Effector CD8-positive, alpha-beta T cell (primary cell): ENCODE measurements at places on chromosomes 13 and 19.

DNA sequence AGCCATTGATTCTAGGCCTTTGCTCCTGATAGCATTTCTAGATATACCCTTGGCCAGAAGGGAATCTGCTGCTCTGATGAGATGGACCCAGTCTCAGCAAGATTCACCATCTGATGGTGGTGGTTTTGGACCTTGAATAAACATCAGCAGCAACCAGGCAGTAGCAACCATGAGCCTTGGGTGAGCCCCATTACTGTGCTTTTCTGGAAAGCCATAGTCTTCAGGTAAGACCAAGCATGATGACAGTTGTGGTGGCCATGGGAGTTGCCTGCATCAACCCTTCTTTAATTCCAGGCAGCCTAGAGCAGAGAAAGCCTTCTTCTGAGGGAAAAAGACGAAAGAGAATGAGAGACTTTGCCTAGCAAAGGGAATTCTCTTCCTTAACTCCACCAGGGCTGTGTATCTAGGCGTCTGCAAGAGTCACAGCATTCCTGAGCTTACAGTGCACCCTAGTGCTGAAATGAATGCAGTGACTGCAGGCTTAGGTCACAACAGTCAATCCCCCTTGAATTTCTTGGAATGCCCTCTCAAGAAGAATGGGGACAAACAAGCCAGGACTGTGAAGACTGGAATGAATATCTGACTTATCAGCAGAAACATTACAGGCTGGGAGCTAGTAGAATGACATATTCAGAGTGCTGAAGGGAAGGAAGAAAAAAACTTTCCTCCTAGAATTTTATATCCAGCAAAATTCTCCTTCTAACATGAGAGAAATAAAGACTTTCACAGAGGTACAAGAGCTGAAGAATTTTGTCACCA lies 942.4 kb upstream of the PCDH20 start:
- no peak for DNase-seq

- DNase-seq, result no peak
Measured at GRCh38 chr13:88456151-88456550, 785.0 kb downstream of the SLITRK5 start.

DNA sequence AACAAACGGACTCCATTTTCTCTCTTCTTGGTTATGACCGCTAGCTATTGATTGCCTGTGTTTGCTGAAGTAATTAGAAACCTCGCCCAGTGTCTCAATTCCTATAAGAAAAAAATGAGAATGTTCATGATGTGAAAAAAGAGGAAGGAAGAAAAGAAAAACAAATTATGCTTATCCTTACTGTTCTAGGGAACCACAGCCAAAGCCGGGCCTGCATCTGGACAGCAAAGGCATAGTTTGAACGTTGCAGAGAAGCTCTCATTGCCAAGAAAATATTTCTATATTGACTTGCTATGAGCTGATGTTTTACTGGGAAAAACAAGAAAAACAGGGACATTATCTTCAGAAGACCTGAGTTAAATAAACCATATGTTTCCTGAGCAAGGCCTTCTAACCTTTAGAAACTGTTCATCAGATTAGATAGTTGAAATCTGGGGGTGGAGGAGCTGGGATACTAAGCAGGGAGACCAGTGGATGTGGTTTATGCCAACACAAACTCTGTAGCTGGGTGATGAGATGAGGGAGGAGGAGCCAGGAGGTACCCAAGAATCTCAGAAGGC lies 55.0 kb downstream of the EFNB2 start:
- DNase-seq, result no peak

DNA sequence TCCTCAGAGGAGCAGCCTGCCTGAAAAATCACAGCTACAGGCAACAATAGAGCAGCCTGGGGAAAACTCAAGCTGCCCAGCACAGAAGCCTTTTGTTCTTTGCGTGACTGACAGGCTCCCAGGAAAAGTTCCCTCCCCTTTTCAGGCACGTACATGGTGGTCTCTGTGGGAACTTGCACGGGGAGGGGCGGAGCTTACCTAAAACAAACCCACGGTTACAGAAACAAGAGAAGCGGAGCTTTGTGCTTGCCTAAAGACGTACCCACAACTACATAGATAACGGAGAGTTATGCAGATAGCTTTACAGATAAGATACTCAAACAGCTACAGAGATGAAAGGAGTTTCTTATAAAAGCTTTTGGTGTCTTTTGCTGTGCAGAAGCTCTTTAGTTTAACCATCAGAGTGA lies 11.4 kb downstream of the ETFB start:
- DNase-seq, result peak; percentile 31

- DNase-seq, result no peak
Measured at GRCh38 chr19:13063461-13064091, 39.1 kb downstream of the LYL1 start.

GRCh38 chr13:26895808-26896466 lies 135.4 kb upstream of the GPR12 start:
- no peak for DNase-seq

DNA sequence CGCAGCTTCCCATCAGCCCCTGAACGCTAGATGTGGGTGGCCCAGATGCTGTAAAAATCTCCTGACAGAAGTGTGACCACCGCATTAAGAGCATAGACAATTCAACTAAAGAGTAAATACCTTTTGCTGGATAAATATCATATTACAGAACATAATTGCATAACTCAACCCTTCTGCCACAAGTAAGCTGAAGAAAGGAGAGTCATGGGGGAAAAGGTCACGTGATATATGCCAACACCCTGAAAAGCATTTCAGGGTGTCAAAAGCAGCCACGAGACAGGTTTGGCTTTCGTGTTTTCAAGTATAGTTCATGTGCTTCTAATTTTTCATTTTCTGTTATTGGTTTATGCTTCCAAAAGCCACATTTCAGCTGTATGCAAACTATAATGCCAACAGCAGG lies 71.3 kb downstream of the LHFPL6 start:
- DNase-seq, result no peak

- no peak for DNase-seq
Measured at GRCh38 chr13:39451301-39451700, 151.7 kb downstream of the LHFPL6 start.

DNA sequence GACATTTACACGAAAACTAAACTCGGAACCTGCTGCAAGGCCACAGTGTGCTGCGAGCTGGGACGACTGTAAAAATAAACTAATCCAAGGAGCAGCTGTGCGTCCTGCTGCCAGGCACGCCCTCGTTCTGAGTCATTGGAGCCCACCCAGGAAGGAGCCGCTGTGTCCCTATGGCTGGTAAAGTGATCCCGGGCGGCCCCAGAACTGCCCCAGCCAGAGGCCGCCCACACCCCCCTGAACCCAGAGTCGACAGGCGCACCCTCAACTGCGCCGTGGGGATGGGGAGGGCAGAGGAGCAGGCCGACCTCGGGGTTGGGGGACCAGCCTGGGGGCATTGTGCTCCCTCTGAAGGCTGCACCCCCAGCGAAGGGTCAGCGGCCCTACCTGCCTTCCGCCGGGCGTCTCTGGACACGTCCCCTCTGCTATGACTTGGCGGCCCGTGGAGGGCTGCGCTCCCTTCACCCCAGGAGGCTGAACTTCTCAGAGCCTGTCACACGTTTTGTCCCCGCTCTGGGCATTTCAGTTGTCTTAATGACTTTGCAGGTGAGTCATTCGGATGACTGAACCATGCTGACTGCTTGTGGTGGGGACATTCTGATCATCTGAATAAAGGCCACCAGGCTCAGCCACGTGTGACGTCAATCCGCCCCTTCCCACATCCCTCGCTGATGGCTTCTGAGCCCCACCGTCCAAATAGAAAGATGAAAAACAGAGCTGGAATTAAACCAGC lies 42.7 kb downstream of the ADPRHL1 start:
- DNase-seq, result no peak

DNA sequence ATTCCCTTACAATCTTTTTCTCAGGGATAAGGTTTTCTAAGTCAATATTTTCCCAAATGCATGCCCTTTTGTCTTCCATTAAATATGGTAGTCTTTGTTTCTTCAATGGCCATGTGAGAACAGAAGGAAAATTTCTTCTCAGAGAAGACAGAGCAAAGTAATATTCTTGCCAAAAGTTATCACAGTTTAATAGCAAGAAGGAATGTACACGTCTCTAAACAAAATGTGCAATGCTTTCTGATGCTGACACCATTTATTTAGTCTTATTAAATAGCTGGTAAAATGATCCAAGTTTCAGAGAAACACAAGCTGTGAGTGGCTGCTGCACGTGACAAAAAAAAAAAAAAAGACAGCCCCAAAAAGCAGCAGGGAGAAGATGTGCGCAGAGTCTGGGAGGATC lies 542.5 kb downstream of the GPC6 start:
- no peak for DNase-seq

DNA sequence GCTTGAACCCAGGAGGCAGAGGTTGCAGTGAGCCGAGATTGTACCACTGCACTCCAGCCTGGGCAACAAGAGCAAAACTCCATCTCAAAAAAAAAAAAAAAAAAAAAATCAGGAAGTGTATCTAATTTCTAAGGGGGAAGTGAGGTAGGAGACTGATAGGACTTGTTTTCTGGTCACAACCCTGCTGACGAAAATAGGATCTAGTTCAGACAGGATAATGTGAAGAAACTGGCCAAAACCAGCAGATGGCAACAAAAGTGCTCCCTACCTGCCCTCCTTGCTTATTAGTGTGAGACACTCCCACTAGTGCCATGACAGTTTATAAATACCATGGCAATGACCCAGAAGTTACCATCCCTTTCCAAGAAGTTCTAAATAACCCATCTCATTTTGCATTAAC lies 36.0 kb upstream of the KPNA3 start:
- DNase-seq, result no peak

GRCh38 chr19:35460608-35461007 lies 12.6 kb downstream of the FFAR2 start:
- no peak for DNase-seq

GRCh38 chr19:55626350-55626749 lies 2.0 kb upstream of the ZNF784 start:
- DNase-seq, result peak; percentile 35

DNA sequence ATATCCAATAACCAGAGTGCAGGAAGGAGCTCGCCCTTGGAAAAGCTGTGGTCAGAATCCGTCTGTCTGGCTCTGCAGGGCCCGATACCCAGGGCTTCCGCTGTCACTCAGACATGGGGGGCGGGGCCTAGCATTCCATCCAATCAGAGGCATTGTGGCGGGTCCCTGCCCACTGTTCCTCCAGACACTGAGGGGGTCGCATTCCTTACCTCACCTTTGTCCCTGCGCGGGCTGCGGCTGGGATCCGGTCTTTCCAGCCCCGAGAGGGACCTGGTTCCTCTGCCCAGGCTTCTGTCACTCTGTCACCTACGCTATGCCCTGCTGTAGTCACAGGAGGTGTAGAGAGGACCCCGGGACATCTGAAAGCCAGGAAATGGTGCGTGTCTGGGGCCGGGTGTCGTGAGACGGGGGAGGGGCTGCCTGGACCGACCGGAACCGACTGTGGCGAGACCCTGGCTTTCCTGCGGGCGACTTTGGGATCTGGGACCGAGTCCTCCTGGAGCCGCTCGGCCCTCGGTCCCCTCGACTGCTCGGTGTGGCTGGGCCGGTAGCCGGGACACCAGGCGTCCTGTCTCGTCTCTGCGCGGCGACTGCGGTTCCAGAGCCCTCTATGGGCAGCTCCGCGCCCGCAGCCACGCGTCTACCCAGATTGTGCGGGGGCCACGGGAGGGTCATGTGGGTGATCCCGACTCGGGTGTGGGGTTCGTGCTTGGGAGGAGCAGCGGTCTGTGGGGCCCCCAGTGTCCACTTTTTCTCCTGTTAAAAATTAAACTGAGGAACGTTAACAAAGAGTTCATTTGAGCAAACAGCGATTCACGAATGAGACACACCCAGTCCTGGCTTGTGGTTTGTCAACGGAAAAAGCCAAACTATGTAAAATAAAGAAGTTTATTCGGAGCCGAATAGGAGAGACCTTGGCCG lies at the start of gene ZNF69:
Gene ZNF69, plus strand, starts transcription at position 172 of the 921 bp plus-strand sequence. Its CDS starts 142 bp downstream, at position 314.
- DNase-seq, result peak; percentile 66

DNA sequence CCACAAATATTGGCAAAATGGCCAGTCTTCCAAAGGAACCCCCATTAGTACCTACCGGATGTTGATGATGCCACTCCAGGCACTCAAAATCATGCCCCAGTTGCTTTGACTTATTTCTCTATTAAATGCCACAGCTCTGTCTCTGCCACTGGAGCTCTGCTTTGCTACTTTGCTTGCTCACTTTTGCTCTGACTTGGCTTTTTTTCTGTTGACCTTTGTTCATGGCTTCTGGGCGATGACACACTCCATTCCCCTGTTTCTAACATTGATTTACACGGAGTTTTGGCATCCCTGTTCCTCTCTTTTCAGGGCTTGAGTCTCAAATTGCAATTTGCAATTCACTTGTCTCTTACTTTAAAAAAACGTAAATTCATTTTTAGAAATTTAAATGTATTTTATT lies 217.1 kb upstream of the SPRY2 start:
- no peak for DNase-seq

DNA sequence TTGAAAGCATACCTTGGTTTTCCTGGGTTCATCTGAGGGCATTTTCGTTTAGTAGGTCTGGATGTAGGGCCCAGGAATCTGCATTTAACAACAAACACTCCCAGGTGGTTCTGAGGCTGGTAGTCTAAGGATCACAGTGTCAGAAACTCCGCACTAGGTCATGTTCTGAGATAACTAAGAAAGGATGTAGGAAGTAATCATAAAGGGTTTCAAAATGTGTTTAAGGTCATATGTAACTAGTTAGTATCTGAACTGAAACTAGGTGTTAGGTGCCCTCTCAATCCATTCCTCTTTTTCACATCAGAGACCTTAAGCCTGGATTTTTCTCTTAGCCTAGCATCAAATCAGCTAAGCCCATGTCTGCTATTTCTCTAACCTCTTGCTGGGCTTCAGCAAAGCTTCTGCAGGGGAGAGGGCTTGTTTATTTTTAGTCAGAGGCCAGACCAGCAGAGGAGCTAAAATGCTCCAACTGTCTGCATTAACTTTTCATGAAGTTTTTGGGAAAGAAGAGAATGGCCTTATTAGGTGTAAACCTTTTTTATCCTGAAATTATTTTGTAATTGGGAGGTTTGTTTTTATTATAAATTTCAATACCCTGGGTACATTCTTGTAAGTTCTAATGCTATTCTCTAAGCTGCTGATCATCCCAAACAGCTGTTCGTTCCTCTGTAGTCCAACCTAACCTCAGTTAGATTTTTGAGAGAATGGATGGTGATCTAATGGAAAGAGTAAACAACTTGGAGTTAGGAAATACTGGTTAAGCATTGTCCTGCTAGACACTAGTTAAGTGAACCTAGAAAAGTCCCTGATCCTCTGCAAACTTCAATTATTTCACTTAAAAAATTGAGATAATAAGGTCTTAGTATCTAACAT lies 262.8 kb upstream of the RFC3 start:
- no peak for DNase-seq
